ENCODE measurements at places on chromosomes 2 and 18.

DNA sequence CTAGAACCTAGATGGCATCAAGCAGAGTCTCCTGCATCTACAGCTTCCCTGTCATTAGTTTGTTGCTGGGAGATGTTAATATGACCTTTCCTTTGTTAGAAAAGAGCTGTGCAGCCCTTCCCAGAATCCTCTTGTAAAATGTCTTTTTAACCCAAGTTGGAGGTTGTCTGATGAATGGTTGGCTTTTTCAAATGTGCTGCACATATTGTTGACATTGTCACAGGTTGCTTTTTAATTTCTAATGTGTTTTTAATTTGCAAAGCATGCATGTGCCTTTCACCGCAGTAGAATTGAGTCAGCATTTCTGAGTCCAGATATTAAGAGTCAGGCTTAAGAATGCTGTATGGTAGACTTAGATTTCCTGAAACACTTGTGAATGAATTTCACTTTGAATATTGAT lies 120.8 kb downstream of the GREB1L start:
- DNase-seq: no peak

- DNase-seq: no peak
Observed at GRCh38 chr2:188668017-188668680, 306.0 kb upstream of the COL3A1 start.

DNA sequence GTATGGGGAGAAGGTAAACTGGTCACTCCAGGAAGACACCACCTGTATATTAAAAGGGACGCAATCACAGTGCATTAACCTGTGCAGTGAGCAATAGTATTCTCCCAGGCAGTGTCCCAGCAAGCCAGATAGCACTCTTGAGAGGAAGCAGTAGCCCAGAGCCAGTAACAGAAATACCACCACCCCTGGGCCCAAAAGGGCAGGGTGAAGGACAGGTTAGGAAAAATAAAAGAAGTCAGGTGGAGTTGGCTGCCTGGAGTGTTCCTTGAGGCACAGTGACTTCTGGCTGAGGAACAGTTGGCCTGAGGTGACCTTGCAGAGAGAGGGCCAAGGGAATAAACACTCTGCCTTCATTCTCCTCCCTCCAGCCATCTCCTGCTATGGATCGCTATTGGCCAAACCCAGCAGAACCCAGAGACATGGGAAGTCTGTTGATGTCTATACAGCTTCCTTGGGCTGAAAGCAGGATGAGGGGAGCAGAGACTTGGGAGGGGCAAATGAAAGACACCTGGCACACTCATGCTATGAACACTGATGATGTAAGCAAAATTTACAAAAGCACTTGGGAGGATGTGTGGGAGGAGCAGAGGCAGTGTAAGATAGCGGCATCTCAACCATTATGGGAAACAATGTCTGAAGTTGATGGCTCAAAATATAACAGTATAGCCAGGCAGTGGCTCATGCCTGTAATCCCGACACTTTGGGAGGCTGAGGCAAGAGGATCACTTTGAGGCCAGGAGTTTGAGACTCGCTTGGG lies 7.5 kb downstream of the C18orf32 start:
- no peak for DNase-seq

DNA sequence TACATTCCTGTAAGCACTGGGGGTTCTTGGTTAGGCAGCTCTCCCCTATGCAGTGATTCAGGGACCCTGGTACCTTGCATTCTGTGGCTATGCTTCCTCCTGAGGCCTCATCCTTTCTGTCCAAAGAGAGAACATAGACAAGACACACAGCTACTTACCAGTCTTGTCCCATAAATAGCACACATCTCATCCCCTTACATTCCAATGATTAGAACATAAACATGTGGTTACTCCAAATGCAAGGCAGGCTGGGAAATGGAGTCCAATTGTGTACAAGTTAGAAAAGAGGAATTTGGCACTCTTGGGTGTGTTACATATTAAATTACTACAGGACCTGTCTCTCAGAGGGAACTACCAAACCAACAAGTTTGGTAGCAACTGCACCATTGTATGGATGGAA lies 171.3 kb downstream of the ARHGAP15 start:
- no peak for DNase-seq

- no peak for DNase-seq
Observed at GRCh38 chr2:9232886-9233285, 26.3 kb downstream of the ASAP2 start.

GRCh38 chr2:235754357-235755207 lies 260.7 kb downstream of the AGAP1 start:
- no peak for DNase-seq

GRCh38 chr18:51279367-51279984 lies 82.0 kb upstream of the MEX3C start:
- no peak for DNase-seq

- no peak for DNase-seq
Observed at GRCh38 chr2:25814681-25815080, 63.6 kb downstream of the ASXL2 start.

- DNase-seq: no peak
Observed at GRCh38 chr2:154291511-154291910, 407.0 kb upstream of the KCNJ3 start.

DNA sequence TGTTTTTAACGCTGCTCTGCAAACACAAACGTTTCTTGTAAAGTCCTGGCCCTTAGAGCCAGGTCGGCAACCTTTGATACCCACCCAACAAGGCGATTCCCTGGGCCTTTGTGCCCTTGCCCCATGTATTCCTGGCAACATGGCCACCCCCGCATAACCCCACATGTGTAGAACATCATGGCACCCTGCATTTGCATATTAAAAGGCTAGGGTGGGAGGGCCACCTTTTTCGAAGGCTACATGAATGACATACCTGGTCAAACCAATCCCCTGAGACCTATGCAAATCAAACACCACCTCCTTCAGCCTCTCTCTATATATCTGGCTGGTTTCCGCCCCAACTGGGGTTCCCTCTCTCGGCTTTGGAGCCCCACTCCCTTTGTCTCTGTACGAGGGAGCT lies 105.2 kb downstream of the MYO5B start:
- DNase-seq: no peak

- peak; percentile 67 for DNase-seq
Observed at GRCh38 chr2:201260302-201260800, at the start of gene CASP8. TSS of gene CASP8 (plus strand) at chr2:201260536. CDS start at chr2:201266487, 5,951 bp downstream.

DNA sequence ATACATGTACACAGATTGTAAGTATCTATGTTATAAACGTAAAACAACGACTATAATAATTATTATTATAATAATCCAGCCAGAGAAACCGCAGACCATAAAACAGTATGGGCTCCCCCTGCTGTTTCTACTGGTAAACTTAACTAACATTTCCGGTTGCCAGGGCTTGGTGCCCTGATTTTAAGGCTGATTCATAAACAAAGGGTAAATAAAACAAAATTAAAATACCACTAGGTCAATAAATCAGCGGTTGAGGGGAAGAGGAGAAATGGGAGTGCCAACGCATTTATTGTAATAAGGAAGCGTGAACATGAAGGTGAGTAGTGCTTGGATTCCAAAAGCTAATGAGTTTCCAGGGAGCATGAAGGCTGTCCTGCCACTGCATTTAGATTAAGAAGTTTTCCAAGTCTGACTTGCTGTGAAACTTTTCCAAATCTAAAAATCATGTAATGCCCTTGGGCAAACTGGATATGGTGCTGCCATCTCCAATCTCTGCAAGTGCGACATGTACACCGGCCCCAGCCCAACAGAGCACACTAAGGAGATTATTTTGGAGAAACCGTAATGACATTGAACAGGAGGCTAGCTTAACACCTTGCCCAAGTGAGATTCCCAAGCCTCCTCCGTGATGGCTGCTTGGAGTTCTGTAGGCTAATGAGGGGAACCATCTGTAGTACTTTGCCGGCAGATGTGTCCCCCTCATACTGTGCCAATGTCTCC lies 50.7 kb upstream of the HNRNPA3 start:
- peak; percentile 20 for DNase-seq

DNA sequence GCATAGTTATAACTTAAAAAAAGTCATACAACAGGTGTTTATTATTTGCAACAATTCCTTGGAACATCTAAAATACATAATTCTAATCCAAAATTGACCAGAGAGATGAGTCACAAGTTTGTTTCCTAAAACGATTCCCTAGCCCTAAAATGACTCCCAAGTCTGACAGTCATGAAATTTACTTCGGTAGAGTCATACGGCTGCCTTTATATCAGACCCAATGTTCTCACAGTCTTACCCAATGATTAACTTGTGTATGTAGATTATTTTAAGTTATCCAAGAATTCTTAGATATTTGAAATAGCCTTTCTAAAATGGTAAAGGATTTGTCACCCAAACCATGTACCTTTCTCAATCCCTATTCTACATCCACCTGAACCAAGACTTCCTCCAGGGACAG lies 174.9 kb downstream of the LAMA1 start:
- no peak for DNase-seq

DNA sequence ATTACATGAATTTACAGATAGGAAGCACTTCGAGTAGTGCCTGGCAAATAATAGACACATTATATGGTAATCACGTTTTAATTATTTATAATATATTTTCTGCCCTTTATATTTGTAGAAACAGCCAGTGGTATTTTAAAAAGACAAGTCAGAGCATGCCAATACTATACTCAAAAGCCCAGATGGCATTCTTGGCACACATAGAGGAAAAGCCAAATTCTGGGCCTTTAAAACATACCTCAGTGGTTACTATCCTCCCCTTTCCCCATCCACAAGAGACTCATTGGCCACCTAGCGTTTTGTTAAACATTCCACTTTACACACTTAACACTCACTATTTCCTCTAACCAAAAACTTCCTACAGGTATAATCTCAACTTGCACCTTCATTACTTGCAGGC lies 63.3 kb upstream of the ZNF804A start:
- DNase-seq: no peak

GRCh38 chr2:170369894-170370293 lies 191.9 kb downstream of the MYO3B start:
- DNase-seq: no peak

- DNase-seq: no peak
Observed at GRCh38 chr2:31107591-31108300, 30.5 kb downstream of the GALNT14 start.

DNA sequence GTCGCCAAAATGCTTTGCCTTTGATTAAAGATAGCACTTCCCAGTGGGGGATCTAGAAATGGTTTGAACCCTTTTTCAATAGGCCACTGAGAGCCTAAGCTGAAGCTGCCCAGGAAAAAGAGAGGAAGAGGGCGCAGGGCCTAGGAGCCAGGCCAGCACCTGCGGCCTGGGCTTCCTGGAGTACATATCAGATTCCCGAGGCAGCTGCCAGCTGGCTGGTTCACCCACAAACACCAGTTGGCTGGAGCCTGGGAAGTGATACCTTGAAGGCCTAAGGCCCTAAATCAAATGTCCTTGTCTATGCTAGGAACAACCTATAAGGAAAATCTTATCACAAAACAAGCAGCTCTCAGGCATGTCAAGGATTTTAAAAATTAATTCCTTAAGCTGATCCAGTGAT lies 37.1 kb downstream of the ANKRD44 start:
- no peak for DNase-seq

DNA sequence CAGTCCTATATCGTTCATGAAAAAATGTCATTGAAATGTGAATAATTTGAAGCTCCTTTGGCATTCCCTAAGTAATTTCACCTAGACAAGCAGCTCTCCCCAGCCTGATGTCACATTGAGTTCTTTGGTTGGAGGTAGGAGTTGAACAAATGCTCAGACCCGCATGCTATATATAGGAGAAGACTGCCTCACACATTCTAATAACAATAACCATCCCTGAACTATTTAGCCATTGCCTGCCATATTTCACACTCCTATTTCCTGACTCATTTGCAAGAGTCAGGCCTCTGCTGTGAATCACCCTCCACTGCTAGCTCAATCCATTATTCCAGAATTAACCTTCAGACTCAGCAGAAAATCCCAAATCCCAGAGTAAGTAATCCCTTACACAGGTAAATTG lies 256.6 kb upstream of the ACVR2A start:
- no peak for DNase-seq

DNA sequence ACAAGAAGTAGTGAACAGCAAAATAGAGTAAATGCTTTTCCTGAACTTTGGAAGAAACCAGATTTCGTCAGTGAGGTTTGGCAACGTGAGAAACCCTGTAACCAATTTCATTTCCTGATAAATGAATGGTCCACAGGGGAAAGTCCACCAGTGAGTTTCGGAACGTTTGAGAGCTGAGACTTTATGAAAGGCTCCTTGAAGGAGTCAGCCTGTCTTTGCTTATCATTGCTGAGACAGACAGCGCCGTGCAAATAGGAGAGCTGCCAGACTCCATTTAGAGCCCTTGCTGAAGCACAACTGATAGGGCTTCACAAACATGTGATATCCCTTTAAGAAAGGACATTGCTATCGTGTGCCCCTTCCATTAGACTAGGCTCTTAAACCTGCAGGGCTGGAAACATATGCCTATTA lies 121.8 kb upstream of the SMAD7 start:
- no peak for DNase-seq

DNA sequence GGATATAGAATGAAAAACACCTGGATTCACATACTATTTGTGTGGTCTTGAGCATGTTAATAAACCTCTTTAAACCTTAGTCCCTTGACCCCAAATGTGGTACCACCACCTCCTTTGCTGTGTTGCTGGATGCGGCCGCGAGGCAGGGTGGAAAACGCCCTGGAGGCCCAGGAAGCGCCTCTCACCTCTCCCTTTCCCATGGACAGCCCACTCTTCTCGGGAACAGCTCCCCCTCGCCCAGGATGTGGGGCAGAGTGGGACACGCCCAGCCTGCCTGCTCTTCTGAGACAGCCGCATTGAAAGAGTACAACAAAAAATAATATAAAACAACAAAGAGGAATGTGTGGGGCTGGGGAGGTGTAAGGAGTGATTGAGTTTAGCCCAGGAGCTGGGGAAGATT lies 549.0 kb upstream of the ID2 start:
- DNase-seq: no peak

DNA sequence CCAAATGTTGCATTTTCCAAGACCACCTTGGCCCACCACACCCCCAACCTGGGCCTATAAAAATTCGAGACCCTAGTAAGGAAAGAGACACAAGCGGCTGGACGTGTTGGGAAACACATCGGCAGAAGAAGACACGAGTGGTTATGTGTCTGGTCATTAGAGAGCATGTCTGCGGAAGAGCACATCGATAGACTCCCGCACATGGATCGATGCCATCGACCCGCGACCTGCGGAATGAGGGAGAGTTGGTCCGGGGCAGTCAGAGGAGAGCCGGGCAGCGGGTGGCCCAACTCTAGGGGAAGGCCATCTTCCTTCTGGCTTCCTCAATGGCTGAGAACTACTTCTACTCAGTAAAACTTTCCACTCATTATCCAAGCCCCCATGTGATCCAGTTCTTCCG lies 219.4 kb downstream of the TGIF1 start:
- DNase-seq: no peak

- DNase-seq: no peak
Observed at GRCh38 chr2:180655393-180655792, 325.0 kb upstream of the UBE2E3 start.

GRCh38 chr2:143398781-143399180 lies 269.6 kb downstream of the ARHGAP15 start:
- no peak for DNase-seq

GRCh38 chr2:120494446-120494845 lies 148.5 kb downstream of the INHBB start:
- DNase-seq: no peak

- no peak for DNase-seq
Observed at GRCh38 chr2:99818842-99819241, 323.5 kb downstream of the AFF3 start.
